ENCODE measurements at places on chromosomes 7 and 10.

DNA sequence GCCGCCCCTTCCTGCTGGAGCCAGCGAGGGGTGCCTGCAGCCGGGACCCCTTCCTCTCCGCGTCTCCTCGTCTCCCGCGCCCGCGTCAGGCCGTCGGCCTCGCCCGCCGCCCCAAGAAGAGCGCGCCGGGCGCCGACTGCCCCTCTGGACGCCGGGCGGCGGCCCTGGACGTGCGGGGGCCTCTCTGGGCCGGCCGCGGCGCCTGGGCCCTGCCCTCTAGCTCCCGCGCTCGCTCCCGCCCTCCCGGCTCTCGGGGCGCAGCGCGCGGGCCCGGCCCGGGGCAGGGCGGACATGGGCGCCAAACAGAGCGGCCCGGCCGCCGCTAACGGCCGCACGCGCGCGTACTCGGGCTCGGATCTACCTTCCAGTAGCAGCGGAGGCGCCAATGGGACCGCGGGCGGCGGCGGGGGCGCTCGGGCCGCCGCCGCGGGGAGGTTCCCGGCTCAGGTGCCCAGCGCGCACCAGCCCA, 704 bp downstream of the ZNRF2 start:
- DNase-seq, result no peak

GRCh38 chr7:19930051-19930450, 156.6 kb upstream of the TMEM196 start:
- no peak for DNase-seq

DNA sequence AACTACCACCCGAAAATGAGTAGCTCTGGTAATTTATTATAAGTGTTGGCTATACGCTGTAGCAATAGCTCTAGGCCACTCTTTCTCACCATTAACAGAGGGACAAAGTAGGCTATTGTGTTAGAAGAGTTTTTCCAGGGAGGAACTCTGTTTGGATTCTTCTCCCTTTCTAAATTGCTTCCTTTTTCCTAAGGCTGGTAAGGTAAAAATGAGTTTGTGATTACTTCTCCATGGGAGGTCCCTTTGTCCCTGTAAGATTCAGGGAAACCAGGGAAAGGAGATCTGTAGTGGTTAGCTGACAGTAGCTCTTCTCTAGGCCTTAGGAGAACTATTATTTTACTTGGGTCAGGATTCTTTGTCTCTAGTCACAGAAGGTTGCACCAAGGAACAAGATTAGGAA, 23.2 kb upstream of the SEMA3E start:
- DNase-seq, result no peak

DNA sequence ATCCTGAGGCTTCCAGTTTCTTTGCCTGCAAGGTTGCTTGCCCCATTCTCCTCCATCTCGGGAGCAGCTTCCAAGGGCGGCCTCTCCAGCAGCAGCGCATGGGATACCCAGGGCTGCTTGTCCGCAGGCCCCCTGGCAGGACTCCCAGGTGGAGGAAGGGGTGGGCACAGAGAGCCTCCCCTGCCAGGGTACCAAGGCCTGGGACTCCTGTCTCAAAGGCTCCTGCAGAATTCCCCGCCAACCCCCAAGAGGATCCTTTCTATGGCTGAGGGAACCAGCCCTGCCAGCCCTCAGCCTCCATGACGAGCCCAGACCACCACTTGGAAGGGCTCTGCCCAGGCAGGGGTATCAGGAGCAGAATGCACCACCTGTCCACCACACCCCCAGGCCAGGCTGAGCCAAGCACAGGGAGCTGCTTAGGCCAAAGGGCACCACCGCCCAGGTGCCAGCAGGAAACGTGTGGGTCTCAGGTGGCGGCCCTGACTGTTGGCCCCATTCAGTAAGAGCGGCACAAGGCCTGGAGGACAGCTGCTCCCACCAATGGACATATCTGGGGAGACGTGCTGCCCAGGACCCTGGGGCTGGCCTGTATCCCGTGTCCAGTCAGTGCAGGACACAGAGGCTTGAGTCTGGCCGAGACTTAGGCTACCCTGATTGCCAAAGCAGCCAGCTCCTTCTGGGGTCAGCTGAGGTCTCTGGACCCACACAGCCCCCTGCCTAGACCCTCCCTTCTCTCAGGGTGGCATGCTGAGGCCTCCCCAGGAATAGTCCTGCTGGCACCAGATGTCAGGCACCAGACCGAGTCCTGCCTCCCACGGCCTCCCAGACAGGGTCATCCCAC, 33.8 kb upstream of the INPP5A start:
- DNase-seq, result no peak

- no peak for DNase-seq
Observed at GRCh38 chr10:92656266-92656961, 33.3 kb upstream of the HHEX start.

DNA sequence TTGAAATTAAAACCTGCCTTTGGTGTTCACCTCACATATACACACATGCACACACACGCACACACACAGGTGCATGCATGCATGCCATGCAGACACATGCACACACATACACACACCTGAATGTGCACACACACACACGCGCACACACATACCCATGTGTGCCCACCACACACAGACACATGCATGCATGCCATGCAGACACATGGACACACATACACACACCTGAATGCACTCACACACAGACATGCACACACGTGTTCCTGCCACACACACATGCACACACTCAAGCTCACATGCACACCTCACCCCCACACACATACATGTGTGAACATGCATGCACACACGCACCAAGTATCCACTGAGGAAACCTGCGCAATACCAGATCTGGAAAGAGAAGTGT, 136.4 kb downstream of the KLF6 start:
- no peak for DNase-seq

DNA sequence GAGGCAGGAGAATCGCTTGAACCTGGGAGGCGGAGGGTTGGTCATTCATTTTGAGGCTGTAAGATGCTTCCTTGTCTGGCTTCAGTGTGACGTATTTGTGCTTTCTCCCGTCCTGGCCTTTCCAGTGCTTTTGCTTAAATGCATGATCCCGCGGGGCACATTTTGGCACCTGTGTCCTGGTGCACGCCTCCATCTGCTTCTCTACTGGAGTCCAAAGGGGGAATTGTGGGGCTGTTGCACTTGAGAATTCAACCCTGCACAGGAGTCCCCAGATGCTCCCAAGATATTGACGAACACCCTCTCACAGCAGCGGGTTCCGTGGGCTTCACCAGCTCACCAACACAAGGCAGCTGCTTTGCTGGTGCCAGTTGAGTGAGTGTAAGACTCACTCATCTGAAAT, 10.3 kb upstream of the LRRC27 start:
- DNase-seq, result no peak

GRCh38 chr10:81917666-81918065, 42.7 kb downstream of the NRG3 start:
- DNase-seq, result no peak

GRCh38 chr10:77915319-77916105, 11.0 kb downstream of the DLG5 start:
- no peak for DNase-seq

GRCh38 chr10:27687326-27687725, 58.3 kb downstream of the MKX start:
- DNase-seq, result no peak

GRCh38 chr10:128972036-128972405, 495.0 kb upstream of the MGMT start:
- no peak for DNase-seq

GRCh38 chr10:123621916-123622315, 44.2 kb upstream of the GPR26 start:
- DNase-seq, result no peak

DNA sequence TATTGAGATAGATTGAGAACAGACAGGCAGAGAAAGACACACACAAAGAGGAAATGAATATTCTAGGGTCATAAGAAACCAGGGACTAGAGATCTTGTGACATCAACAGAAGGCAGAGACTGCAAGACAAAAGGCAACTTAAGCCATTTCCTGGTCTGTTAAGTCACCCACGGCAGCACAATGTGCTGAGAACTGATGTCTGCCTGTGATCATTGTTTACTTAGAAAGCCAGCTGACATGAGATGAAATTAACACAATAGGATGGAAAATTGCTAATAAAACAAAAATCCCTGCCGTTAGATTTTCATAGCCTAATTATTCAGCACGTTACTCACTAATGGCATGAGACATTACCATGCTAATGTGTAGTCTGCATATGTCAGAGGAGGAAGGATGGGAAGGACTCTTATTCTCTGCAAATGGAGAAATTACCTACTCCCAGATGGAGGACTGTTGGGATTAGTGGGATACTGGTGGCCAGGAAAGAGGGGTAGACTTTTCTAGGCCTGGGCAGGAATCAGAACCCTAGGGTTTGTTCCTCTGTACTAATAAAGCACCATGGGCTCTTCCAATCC, 191.3 kb upstream of the PODXL start:
- no peak for DNase-seq

- no peak for DNase-seq
Observed at GRCh38 chr7:49630513-49630912, 142.9 kb upstream of the VWC2 start.

DNA sequence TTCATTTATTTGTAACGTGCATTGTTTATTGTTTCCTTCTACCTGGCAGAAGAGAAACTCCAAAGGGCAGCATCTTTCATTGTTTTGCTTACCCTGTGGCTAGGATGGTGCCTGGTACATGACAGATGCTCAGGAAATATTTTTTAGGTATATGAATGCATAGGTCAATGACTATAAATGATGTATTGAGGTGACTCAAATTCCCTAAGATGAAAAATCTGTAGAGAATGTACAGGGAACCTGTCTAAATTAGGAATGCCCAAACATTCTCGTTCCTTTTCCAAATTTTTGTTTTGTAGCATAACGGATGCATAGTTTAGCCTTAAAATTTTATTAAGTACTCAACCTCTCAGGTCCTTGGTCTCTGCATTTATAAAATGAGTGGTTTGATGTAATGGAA, 71.6 kb downstream of the NRP1 start:
- no peak for DNase-seq

DNA sequence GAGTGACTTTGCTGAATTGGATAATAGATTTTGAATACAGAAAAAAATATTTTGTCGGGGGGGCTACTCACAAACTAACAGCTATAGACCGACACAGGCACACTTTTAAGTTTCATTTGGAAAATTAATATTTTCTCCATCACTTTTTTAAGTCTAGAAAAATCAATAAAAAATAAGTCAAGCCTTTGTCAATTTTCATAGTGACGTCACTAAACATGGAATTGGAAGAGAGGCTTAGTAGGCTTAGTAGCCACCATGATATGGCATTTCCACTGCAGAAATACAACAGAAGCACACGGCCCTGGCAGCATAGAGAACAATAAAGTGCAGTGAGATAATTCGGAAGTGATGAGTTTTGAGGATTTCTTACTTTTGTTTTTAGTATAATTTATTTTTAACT, 357.2 kb downstream of the RPS24 start:
- DNase-seq, result no peak

DNA sequence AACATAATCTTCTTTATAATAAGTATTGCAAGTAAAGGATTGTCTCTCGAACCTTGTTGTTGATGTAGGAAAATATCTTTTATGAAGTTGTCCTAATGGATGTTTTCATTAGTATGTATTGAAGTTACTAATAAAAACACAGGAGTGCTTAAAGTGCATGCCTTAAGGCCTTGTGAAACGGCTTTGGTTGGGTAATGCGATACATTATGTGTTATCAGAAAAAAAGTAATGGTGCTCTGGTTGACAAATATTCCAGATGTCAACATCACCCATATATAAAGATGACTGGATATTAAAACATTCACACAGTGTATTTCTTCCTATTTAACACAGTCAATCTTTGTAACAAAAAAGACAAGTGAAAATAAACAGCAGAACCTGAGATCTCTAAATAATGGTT, 310.7 kb downstream of the PRKG1 start:
- no peak for DNase-seq

DNA sequence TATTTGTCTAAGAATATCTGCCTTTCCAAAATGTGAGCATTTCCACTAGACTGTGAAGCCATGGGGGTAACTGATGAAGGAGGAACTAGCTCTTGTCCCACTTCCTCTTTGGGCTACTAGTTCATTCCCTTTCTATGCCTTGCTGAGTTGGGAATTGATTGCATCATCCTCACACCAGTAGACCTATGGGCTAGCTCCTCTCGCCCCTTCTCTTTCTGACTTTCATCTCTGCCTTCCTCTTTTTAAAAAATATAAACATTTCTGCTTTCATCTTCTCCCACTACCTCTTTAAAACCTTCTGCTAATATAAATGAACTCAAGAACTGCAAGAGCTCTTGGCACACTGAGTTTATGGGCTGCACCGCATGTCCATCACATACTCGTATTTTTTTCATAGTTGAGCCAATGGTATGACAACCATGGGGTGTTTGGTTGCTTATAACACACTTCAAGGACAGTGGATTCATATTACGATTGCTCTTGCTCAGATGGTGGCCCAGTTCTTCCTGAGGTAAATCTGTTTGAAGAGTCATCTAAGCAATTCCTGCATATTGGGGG, 182.0 kb downstream of the REEP3 start:
- DNase-seq, result no peak

DNA sequence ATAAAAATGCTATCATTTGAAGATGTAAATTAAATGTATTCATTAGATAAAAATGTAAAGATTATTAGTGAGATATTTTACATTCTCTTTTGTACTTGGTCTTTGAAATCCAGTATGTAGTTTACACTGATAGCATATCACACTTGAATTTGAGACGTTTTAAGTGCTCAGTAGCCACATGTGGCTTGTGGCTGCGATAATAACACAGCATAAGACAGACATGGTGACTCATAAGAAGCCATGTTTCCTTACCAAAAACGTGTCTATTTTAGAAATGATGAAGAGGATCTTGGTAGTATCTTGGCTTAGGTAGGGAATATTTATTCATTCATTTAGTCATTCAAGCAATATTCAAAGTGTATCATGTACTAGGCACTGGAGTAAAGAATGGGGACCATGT, 149.3 kb downstream of the POU6F2 start:
- no peak for DNase-seq

- DNase-seq, result no peak
Observed at GRCh38 chr10:1211844-1212570, 155.8 kb downstream of the WDR37 start.
